Aorta (tissue), 5 donors: ENCODE measurements at places on chromosomes 5 and 9. TPM values are rescaled to one million over a fixed set of nuclear protein-coding genes. Genes with fewer than 3 reads are reported as not detected.

DNA sequence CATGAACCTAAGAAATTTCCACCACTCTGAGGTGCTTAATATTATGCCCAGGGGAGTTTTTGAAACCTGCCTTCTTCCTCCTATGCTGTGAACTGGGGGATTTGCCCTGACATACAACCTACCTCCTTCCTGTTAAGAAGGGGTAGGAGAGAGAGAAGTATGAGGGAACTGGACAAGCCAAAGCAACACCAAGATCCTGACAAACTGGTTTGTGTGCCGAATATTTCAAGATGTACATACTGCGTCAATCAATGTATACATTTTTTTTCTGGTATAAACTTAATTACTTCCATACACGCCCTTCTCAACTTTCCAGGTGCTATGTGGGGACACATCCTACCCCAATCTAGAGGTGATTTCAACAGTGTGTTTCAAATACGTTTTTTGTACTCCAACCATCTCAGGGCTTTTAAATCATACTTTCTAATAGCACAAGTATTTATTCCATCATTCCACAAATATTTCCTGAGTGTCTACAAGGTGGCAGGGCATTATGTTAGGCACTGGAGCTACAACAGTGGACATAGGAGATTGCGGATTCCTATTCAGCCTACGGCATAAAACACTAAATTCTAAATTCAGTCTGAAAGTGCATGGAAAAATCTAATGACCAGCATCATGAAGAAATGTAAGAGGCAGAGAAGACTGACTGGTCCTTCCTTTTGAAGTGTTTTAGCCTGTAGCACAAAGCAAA, 70.1 kb upstream of the IFNK start:
- H3K4me3 ChIP-seq, result no peak overlapping the region
- no peaks in the 10 kb centered on the region for H3K27me3 ChIP-seq
- no peaks in the 10 kb centered on the region for H3K36me3 ChIP-seq
- no peak overlapping the region for H3K27ac ChIP-seq

TOR4A gene
- total RNA-seq, result 10.4 TPM

DNA sequence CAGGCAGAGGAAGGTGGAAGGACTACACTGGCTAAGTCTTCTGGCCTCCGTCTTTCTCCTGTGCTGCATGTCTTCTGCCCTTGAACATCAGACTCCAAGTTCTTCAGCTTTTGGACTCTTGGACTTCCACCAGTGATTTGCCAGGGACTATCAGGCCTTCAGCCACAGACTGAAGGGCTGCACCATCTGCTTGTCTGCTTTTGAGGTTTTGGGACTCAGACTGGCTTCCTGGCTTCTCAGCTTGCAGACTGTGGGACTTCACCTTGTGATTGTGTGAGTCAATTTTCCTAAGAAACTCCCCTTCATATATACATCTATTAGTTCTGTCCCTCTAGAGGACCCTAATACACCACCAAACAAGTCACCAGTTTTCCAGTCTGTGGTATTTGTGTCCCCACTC, 9.7 kb upstream of the ANKDD1B start:
- no peak for DNase-seq
- H3K36me3 ChIP-seq, result no peaks in the 10 kb centered on the region
- H3K27ac ChIP-seq, result no peak overlapping the region
- no peaks in the 10 kb centered on the region for H3K4me1 ChIP-seq

SLC6A19 gene
- total RNA-seq, result not detected

PTPRD gene
- total RNA-seq, result 92.0 TPM

MTRR gene
- total RNA-seq, result 38.9 TPM

IER5L gene
- total RNA-seq, result 66.9 TPM

GRCh38 chr9:136578915-136579649, 33.2 kb upstream of the NOTCH1 start:
- no peaks in the 10 kb centered on the region for H3K27me3 ChIP-seq
- no peak overlapping the region for H3K27ac ChIP-seq
- DNase-seq, result no peak
- no peak overlapping the region for H3K4me3 ChIP-seq
- H3K36me3 ChIP-seq, result no peaks in the 10 kb centered on the region
- peaks cover 4% of the 10 kb centered on the region for H3K4me1 ChIP-seq

ASB6 gene
- total RNA-seq, result 15.8 TPM

GRCh38 chr5:171601266-171601881, 181.9 kb downstream of the FGF18 start:
- H3K27me3 ChIP-seq, result no peaks in the 10 kb centered on the region
- H3K27ac ChIP-seq, result no peak overlapping the region
- H3K4me3 ChIP-seq, result no peak overlapping the region
- DNase-seq, result no peak
- H3K4me1 ChIP-seq, result no peaks in the 10 kb centered on the region

PCA3 gene
- 0.81 TPM for total RNA-seq

- H3K27me3 ChIP-seq, result no peaks in the 10 kb centered on the region
- H3K27ac ChIP-seq, result no peak overlapping the region
- no peak for DNase-seq
Observed at GRCh38 chr5:12017007-12017406, 112.8 kb upstream of the CTNND2 start.

MEIKIN gene
- 1.2 TPM for total RNA-seq

GRCh38 chr5:12245429-12245828, 341.2 kb upstream of the CTNND2 start:
- no peaks in the 10 kb centered on the region for H3K4me1 ChIP-seq
- no peaks in the 10 kb centered on the region for H3K36me3 ChIP-seq
- no peak overlapping the region for H3K27ac ChIP-seq
- no peak overlapping the region for H3K4me3 ChIP-seq
- no peaks in the 10 kb centered on the region for H3K27me3 ChIP-seq
- DNase-seq, result no peak

GRCh38 chr5:79974886-79975285, 16.2 kb downstream of the MTX3 start:
- no peak overlapping the region for H3K4me3 ChIP-seq
- peaks cover 3% of the 10 kb centered on the region for H3K36me3 ChIP-seq
- H3K27ac ChIP-seq, result no peak overlapping the region
- DNase-seq, result no peak

DNA sequence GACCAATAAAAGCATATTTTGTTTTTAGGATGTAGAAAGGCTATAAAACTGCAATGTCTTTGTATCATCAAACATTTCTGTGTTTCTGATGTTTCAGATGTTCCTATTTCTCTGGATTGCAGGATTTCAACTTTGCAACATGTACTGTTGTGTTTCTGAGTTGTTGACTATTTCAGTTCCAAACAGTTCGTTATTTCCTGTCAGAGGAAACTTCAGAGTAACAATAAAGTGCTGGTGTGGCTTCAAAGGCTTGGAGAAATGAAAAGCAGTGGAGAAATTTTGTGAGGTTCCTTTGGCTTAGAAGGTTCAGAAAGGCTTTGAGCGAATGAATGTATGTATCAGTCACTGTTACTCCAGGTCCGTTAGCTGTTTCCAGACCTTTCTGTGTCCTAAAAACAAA, 17.2 kb downstream of the TJP2 start:
- peaks cover 5% of the 10 kb centered on the region for H3K4me1 ChIP-seq
- no peaks in the 10 kb centered on the region for H3K27me3 ChIP-seq
- no peak overlapping the region for H3K4me3 ChIP-seq
- DNase-seq, result no peak
- H3K36me3 ChIP-seq, result no peaks in the 10 kb centered on the region

DNA sequence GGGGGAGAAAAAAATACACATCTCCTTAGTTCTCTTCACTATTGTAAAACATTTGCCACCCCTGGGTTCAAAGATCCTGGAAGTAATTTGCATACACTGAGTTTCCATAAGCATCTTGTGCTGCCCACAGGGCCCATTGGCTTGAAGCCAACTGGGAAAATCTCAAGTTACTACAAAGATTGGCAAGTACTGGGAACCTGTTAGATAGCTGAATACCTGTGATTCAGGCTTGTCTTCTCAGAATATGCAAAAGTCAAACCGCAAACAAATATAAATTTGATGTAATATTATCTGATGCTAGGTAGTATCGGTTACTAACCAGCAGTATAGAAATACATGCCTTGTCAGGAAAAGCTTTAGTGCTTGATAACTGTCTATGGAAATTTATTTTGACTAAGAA, 156.9 kb upstream of the FST start:
- no peaks in the 10 kb centered on the region for H3K27me3 ChIP-seq
- no peak overlapping the region for H3K4me3 ChIP-seq
- H3K4me1 ChIP-seq, result peaks cover 4% of the 10 kb centered on the region
- H3K27ac ChIP-seq, result no peak overlapping the region
- no peak for DNase-seq

KCTD16 gene
- total RNA-seq, result 3.3 TPM
